ENCODE measurements at places on chromosomes 11 and 22.
A peak's percentile ranks its signal among the peaks of the same experiment; 100 is the strongest.

DNA sequence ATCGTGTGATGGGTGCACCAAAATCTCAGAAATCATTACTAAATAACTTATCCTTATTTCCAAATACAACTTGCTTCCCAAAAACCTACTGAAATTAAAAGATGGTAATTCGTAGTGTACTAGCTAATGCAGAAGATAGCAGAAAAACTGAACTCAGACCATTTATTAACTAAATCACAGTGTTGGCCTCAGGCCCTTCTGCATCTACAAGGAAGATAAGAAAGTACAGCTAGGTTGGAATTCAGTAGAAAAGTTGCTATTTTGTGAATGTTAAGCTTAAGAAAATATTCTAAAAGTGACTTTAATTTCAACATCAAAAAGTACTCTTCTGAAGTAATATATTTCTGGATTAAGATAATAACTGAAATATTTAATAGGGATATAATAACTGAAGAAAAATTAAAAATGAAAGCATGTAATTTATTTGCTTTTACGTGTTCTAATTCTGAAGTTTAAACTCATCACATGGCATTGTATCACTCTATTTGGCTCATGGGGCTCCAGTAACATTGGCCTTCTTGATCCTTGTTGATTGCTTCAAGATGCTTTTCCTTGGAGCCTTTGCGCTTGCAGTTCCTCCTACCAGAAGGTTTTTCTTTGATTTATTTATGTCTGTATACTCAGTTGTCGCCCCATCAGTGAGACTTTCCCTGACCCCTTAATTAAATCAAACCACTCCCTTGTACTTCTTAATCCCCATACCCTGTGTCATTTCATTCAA, 847.9 kb upstream of the ANO3 start:
- no peak for DNase-seq

DNA sequence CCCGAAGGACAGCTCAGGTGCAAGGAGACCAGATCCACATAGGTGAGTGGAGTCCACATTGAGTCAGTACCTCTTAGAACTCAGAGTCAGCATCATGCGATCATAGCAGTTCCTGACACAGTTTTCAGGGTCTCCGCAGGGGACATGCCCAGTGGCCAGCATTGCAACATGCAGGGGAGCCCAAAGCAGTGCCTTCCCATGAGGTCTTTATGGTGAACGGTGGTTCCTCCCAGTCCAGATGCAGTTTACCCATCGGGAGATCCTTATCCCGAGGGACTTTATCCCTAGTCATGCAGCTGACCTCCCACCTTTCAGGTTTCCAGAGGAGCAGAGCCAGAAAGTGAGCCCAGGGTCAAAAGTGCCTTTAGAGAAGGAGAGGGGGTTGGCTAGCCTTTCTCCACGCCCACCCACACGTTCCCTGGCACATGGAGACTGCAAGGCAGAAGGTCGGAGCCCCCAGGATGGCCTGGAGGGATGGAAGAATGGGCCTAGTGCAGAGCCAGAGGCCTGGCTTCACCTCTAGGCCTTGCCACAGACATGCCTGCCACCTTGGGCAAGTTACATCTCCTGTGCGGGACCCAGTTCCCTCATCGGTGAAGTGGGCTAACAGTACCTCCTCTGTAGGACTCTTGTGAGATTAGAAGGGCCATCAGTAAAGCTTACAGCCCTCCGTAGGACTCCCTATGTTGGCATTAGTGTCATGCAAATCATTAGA, 6.4 kb downstream of the KCTD17 start:
- DNase-seq, result no peak

DNA sequence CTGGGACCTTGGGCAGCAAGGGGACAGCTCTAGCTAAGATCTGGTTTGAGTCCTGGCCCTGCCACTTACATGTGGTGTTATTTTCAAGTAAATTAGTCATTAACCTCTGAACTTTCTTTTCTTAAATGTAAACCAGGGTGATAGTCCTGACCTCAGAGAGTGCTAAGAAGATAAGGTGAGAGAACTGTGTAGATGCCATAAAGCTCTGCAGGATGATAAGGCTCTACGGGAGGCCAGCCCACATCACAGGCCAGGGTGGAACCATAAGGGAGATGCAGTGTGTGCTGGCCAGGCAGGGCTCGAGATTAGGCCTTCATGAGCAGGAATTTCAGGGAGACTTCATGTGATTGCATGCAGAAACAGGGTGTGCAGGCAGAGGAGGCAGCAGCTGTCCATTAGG, 24.2 kb downstream of the NECTIN1 start:
- no peak for DNase-seq

DNA sequence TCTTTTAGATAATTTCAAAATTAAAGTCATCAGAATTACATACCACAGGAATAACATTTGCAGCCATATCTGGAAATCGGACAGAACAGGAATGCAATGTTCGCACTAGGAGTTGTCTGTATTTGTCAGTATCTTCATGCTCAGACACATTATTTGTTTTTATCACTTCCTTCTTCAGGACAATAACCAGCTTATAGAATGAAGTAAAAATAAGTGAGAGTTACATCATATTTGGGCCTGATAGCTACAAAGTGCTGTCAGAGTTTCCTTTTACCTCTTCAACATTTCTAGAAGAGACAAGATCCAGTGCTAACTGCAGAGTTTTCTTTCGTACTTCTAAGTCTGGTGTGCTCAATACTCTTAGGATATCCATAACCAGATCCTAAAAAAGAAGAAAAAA, 18.9 kb downstream of the COPB1 start:
- DNase-seq, result no peak

DNA sequence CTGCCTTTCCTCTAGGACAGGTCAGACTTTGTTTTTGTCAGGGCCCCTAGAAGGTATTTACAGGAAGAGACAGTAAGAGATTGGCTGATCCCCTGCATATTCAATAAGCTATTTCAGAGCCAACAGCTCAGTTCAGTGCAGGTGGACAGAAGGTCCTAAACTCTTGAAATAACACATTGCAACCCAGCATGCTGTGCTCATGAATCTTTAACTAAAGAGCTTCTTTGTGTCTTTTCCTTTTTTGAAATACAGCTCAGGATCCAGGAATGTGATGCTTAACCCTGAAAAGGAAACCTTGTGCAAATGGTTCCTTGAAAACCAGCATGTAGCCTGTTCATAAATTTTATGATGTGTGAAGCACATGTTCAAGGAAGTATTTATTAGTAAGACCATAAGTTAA, 43.9 kb downstream of the BBOX1 start:
- DNase-seq, result no peak

GRCh38 chr11:78835646-78836045, 261.0 kb upstream of the NARS2 start:
- no peak for DNase-seq

- no peak for DNase-seq
Observed at GRCh38 chr22:40176921-40177737, 596 bp upstream of the TNRC6B start.

DNA sequence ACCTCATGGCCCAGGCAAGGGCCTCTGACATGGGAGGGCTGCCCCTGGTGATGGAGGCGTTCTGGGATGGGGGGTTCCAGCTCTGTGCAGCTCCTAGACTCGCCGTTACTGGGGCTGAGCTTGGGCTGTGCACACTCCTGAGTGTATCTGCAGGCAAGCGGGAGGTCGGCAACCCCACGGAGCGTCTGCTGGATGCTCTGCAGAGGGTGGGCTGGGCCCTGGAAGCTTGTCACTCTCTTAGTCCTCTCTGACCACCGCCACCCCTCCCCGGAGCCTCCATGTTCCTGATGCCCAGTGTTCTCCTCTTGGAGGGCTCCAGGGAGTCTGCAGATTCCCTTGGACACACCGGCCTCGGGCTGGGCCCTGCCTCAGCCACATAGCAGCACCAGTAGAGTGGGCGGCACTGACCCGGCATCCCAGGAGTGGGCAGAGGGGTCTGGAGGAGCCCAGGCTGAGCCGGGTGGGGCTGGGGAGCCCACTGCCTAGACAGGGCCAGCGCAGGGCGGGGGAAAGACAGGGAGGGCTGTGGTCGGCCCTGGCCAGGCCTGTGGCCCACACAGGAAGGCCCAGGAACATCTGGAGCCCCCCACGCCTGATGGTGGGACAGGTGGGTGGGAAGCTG, 20.6 kb upstream of the MUC5B start:
- no peak for DNase-seq

DNA sequence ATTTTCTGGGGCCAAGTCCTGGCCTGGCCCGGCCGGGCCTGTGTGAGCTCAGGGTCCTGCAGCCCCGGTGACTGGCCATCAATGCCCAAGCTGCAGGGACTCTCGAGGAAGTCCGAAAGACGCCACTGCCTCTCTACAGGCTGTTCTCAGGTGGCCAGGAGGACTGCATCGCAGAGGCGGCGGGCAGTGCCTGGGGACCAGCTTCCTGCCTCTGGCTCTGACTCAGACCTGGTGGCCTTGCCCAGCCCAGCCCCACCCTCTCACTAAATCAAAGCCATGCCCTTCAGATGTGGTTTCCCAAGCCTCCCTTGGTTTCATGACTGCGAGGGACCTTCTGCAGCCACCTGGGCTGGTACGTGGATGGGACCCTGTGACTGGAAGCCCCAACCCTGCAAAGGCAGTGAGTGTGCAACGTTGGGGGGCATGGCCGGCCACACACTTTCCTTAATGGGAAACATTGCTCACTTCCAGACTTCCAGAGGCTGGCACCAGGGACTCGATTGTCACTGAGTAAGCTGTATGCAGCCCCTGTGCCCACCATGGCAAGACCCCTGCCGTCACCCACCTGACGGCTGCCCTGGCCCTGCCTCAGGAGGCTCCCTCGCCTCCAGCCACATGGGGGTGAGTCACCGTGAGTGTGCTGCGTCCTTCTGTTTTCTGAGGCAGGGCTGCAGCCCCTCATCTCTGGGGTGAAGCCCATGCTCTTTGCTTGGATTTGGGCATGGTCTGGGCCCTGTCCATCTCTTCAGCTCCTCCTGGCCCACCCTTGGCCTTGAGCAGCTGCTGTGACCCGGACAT, 6.0 kb upstream of the FGF3 start:
- DNase-seq, result no peak

- no peak for DNase-seq
Observed at GRCh38 chr22:38973289-38974169, 8.6 kb upstream of the APOBEC3B start.

DNA sequence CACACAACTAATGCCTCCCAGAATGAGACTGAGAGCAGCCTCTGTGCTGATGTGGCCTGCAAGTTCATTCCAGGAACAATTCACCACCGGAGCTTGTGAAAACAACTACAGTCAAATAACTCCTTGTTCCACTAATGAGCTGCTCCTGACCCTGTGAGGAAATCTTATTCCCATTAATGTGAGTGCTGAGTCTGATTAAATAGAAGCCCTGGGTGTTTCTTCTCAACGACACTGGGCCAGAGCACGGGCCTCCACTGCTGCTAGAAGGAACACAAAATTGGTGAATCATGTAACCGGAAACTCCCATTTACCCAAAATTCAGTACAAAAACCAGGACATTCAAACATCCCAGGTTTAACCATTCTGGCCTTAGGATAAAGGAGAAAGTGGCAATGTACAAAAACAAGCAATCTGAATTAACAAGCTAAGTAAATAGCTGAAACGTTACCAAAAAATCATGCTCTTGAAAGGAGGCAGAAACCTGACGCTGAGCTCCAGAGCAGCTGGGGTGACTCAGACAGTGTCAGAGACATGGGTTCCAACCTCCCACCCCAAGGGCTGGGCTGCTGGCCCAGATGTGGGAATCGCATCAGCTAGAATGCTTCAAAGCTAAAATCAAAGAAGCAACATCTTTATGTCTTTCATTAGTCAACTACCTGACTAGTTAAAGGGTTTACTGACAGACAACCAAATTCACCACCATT, 26.7 kb downstream of the SERGEF start:
- no peak for DNase-seq

DNA sequence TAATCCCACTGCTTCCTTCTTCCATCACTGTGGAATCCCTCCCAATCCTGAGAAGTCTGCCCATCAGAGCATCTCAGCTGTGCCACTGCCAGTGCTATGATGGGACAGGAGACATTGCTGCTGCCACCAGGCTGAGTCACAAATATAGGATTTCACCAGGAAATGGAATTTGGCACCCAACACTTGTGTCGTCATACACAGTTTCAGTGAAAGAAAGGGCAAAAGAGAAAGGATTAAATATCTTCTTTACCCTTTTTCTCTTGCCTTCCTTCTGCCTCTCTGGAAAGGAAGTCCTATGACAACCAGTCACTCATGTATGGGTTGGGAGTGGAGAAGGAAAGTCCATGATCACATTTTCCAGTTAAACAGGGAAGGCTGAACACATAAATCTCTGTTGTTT, 133.4 kb downstream of the SPON1 start:
- no peak for DNase-seq

DNA sequence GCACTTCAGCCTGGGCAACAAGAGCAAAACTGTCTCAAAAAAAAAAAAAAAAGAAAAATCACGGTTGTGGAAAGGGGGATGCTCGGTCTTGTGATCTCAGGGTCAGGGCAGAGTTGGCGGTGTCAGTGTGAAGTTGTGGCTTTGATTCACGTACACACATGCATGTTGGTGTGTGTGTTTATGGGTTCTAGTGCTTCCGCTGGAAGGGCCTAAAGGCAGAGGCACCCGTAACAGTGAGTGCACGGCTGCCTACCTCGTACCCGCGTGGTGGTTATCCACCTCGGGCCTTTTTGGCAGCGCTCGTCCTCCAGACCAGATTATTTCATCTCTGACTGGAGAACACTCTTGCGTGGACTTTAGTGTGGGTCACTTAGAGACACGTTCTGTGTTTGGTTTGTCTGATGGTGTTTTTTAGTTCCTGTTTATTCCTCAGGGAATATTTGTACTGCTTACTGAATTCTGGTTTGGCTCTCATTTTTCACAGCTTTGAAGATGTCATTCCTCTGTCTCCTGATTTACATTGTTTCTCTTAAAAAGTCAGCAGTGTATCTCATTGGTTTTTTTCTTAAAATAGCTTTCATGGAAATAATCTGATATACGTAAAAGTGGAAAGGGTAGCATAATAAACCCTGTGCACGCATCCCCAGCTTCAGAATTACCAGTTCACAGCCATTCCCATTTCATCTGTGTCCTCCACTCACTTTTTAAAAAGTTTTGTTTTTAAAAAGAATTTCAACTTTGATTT, 15.6 kb downstream of the ZBED4 start:
- DNase-seq, result no peak

DNA sequence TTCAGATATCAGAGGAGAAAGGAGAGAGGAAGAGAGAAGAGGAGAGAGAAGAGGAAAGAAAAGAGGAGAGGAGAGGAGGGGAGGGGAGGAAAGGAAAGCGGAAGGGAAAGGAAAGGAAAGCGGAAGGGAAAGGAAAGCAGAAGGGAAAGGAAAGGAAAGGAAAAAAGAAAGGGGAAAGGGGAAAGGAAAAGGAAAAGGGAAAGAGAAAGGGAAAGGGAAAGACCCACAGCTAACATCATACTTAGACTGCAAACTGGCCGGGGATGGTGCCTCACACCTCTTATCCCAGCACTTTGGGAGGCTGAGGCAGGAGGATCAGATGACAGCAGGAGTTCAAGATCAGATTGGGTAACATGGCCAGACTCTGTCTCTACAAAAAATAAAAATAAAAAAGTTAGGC, 11.4 kb downstream of the CHEK2 start:
- DNase-seq, result peak; percentile 16

- DNase-seq, result no peak
Observed at GRCh38 chr11:44493383-44493782, 72.1 kb upstream of the CD82 start.
